AG08396 (cell line): ENCODE measurements at places on chromosomes 4 and X.
A peak's percentile ranks its signal among the peaks of the same experiment; 100 is the strongest.

DNA sequence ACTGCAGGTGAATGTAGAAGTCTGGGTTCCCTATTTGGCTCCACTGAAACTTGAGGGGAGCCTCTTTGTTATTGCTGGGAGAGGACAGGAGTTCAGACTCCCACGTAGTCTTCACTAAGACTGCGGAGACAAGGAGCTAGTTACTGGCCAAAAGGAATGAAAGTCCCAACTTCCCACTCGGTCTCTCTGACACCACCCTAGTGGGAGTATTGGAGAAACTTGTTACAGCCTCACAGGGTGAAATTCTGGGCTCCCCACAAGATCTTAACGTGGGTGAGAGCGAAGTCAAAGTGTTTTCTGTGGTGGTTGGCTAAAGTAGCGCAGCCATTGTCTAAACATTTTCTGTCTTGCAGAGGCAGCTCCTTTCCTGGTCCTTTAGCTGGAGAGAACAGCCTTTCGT, 13.5 kb downstream of the MYOZ2 start:
- DNase-seq: no peak

DNA sequence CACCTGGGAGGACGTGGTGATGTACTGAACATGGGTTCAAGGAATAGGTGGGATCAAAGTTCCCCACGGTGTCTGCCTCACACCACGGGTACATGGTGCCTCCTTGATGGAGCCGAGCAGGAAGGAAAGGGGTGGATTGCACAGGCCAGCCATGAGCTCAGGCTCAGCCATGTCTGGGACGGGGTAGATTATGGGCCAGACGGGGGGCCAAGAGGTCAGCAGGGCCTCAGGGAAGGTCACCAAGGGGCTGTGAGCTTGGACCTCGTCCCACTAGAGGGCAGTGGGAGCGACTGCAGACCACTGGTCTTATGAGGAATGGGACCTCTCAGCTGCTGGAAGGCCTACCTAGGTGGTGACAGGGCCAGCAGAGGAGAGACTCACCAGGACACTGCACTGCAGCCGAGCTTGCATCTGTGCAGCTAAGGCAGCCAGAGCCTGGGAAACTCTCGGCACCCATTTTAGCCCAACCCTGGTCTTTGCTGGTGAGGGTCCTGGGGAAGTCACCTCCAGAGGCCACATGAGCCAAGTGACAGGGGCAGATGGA, 38.4 kb downstream of the JAKMIP1 start:
- no peak for DNase-seq

DNA sequence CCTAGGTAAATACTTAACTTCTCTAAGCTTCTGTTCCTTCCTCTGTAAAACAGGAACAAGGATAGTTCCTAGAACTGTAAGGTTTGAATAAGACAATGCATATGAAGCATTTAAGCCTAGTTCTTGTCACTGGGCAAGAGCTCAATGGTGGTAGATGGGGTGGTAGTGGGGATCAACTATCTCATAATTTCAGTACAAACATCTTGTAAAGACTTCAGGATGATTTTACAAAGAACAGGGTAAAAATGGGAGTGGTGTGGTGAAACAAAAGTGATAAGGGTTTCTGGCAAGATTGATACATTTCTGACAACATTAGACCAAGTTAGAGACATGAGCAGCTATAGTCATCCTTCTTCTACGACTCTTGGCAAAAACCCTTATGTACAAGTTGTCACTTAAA, 137.8 kb downstream of the SCFD2 start:
- no peak for DNase-seq

- DNase-seq: no peak
Observed at GRCh38 chrX:48083706-48084105, 12.3 kb upstream of the ZNF630 start.

DNA sequence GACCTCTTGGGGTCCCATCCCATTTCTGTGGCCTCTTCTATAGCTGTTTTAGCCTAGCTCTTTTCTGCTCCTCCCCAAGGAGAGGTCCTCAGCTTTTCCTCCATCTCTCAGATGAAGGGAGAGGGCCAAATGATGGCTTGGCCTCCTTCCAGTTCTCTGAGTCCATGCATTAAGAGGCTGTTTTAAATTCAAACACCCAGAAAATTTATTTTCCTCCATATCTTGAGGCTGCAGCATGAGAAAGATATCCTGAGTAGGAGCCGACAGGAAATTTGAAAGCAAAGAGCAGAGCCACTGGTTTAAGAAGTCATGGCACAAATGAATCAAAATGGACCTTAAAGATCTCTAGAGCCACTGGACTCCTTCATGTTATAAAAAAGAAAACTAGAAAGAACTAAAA, 558.8 kb downstream of the MID1IP1 start:
- no peak for DNase-seq

DNA sequence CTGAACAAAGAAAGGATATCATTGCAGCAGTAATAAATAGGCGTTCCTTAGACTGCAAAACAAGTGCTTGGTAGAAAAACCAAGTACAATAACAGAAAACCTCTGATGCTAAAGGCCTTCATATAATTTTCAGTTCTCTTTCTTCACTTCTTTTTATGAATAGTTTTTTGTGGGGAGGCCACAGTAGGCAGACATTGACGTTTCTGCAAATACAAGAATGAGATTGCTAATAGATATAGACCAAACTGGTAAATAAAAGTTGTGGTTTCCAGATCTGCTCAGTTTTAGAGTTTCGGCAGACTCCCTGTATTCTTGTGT, 57.0 kb upstream of the RAP1GDS1 start:
- DNase-seq: no peak

GRCh38 chr4:142160509-142160908, 524.1 kb downstream of the IL15 start:
- no peak for DNase-seq

DNA sequence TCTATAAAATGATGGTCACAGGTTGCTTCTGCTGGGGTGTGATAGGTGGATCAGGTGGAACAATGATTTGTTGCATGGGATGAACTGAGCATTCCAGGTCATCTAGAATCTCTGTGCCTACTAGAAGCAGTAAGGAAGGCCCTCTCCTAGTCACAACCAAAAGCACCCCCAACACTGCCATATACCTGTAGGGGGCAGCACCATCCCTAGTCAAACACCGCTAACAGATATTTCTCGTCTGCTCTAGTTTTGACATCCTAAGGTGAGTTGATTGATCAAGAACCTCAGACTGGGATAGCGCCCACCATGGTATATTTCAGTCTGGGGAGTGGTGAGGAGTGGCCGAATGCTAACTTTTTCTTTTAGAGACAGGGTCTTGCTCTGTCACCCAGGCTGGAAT, 160.2 kb downstream of the NHS start:
- DNase-seq: peak; percentile 32

- peak; percentile 16 for DNase-seq
Observed at GRCh38 chr4:40335525-40335894, 377 bp downstream of the CHRNA9 start.
